ENCODE measurements at places on chromosomes 3 and 15. TPM values are rescaled to one million over a fixed set of nuclear protein-coding genes. Genes with fewer than 3 reads are reported as not detected.

The TLR9 gene
- 0.02 TPM for total RNA-seq

The ZPLD1 gene
- total RNA-seq, result not detected

The TPRG1 gene
- total RNA-seq, result 0.14 TPM

The CEP152 gene
- 3.9 TPM for total RNA-seq

The GRK7 gene
- not detected for total RNA-seq

The ZNF501 gene
- not detected for total RNA-seq

The AMIGO3 gene
- total RNA-seq, result 1.2 TPM

The RBPMS2 gene
- 6.2 TPM for total RNA-seq

The GOLGA8G gene
- total RNA-seq, result not detected

The SYNM gene
- total RNA-seq, result 32.3 TPM

The CCDC51 gene
- 28.0 TPM for total RNA-seq

The KLHDC8B gene
- total RNA-seq, result 3.2 TPM

The HYPK gene
- total RNA-seq, result 4.3 TPM

The RTP1 gene
- total RNA-seq, result not detected

The SLC27A2 gene
- 32.9 TPM for total RNA-seq

The FAM107A gene
- total RNA-seq, result 0.17 TPM

The KNL1 gene
- total RNA-seq, result 9.8 TPM

The ADAMTS7 gene
- total RNA-seq, result 11.0 TPM

The LRRC49 gene
- 3.8 TPM for total RNA-seq

The PLOD2 gene
- 67.2 TPM for total RNA-seq

The FILIP1L gene
- 0.29 TPM for total RNA-seq

The SNX22 gene
- total RNA-seq, result 1.3 TPM

The DLL4 gene
- total RNA-seq, result 1.8 TPM

The ROPN1 gene
- total RNA-seq, result not detected

The TARS3 gene
- total RNA-seq, result 7.1 TPM

The GHRL gene
- total RNA-seq, result not detected

The PLAAT1 gene
- 0.13 TPM for total RNA-seq

The GRM7 gene
- not detected for total RNA-seq

The GALNT15 gene
- total RNA-seq, result 0.05 TPM

The ADAMTS9 gene
- 0.65 TPM for total RNA-seq

The ATP10A gene
- 9.8 TPM for total RNA-seq

The PLCH1 gene
- total RNA-seq, result 1.1 TPM

The PLA2G4D gene
- total RNA-seq, result not detected

The RARB gene
- total RNA-seq, result 9.5 TPM

The SLC28A2 gene
- not detected for total RNA-seq

The GOLGA6L7 gene
- total RNA-seq, result not detected

The BLM gene
- 12.3 TPM for total RNA-seq

The PPCDC gene
- total RNA-seq, result 17.3 TPM

The PARP15 gene
- total RNA-seq, result not detected

The CPLX3 gene
- total RNA-seq, result 0.06 TPM

The SNTN gene
- total RNA-seq, result not detected

The CSPG5 gene
- 0.84 TPM for total RNA-seq

The TRNT1 gene
- total RNA-seq, result 28.7 TPM

The COL8A1 gene
- not detected for total RNA-seq

The TOPAZ1 gene
- not detected for total RNA-seq

The SERINC4 gene
- 0.08 TPM for total RNA-seq

The ANKRD28 gene
- 66.9 TPM for total RNA-seq

The ZNF385D gene
- total RNA-seq, result not detected

The CCDC54 gene
- total RNA-seq, result not detected

The ITGB5 gene
- total RNA-seq, result 462 TPM

The GOLGA8J gene
- total RNA-seq, result not detected

The GASK1A gene
- total RNA-seq, result not detected

Measured in A549 treated with Hydrocortisone at 1 μM for 4 hours (cell line).